C1 segment of cervical spinal cord (tissue), 14 donors: ENCODE measurements at places on chromosomes 3 and 15.
A peak's percentile ranks its signal among the peaks of the same experiment; 100 is the strongest.

DNA sequence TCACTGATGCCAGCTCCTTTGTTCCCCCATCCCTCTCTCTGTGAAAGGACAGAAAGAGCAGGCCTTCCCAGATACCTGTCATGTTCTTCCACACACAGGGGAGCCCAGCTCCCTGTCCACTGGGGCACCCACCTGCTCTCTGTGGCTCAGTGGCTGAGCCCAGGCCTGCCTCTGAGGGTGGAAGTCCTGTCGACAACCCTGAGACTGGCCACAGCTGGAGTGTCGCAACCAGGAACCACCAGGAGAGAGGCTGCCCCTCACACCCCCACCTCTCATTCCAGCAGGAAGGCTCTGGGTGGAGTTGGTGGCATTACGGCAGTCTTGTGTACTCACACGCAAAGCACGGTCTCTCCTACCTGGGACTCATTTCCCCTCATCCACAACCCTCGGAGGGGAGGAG lies 66.3 kb downstream of the MEGF11 start:
- DNase-seq, result no peak

- no peak for DNase-seq
These were observed 8.8 kb downstream of the GPR87 start for GRCh38 chr3:151307583-151308488.

DNA sequence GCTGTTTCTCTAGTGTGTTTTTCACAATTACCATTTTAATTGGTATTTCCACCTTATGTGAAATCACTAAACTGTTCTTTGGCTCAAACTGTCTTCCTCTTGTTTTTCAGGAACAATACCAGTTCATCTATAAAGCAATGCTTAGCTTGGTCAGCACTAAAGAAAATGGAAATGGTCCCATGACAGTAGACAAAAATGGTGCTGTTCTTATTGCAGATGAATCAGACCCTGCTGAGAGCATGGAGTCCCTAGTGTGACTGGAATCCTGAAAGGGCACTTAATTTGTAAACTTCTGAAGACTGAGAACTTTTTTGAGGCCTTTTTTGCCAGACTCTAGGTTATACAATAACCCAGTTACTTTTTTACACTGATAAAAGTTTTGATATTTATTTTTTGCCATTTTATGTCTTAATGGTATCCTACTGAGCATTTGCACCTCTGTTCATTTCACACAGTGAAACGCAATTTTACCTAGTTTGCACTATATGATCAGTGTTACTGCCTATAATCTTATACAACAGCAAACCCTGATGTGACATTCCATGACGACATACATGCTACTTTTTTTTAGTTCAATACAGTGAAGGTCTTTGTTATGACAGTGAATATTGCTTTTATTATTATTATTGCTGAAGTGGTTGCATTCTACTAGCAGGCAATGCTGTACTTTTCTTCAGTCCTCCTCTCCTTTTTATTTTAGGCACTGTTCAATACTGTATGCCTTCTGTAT lies 80.1 kb downstream of the FEZF2 start:
- DNase-seq, result no peak

DNA sequence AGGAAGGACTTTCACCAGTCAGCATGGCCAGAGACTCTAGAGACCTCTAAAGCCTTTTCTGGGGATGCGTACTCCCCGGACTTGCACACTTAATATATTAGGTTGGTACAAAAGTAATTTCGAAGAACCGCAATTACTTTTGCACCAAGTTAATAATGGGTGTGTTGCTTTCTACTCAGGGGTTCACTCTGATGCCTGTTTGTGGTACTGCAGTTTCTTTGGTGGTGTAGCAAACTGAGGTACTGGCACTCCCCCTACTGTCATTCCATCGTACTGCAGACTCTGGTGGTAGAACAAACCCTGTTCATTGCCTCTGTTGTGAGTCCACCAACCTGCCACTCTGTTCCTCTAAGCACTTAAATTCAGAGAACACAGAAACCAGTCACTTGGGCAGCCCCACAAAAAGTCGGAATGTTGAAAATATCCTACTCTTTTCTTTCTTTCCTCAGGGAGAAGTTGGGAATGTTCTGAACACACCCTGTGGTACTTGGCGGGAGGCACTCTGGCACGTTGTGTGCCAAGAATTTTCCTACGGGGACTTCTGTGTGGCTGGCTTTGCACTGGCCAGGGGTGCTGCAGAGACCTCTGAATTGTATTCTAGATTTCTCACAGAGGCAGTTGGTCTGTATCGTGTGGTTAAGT lies 46.3 kb downstream of the GABRG3 start:
- peak; percentile 5 for DNase-seq

- no peak for DNase-seq
These were observed 29.0 kb downstream of the HGD start for GRCh38 chr3:120652896-120653545.

DNA sequence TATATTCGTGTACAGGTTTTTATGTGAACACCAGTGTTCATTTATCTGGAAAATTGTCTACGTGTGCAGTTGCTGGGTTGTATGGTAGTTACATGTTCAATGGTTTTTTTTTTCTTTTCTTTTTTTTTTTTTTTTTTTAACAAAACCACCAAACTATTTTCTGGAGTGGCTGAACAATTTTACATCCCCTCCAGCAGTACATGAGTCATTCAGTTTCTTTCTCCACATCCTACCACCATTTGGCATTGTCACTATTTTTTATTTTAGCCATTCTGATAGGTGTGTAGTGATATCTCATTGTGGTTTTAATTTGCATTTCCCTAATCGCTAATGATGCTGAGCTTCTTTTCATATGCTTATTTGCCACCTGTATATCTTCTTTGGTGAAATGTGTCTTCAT lies 256.3 kb upstream of the EOMES start:
- no peak for DNase-seq

GRCh38 chr15:69484837-69485236 lies 32.2 kb downstream of the RPLP1 start:
- no peak for DNase-seq

- no peak for DNase-seq
These were observed 1.2 kb upstream of the SOX14 start for GRCh38 chr3:137762674-137763593.

DNA sequence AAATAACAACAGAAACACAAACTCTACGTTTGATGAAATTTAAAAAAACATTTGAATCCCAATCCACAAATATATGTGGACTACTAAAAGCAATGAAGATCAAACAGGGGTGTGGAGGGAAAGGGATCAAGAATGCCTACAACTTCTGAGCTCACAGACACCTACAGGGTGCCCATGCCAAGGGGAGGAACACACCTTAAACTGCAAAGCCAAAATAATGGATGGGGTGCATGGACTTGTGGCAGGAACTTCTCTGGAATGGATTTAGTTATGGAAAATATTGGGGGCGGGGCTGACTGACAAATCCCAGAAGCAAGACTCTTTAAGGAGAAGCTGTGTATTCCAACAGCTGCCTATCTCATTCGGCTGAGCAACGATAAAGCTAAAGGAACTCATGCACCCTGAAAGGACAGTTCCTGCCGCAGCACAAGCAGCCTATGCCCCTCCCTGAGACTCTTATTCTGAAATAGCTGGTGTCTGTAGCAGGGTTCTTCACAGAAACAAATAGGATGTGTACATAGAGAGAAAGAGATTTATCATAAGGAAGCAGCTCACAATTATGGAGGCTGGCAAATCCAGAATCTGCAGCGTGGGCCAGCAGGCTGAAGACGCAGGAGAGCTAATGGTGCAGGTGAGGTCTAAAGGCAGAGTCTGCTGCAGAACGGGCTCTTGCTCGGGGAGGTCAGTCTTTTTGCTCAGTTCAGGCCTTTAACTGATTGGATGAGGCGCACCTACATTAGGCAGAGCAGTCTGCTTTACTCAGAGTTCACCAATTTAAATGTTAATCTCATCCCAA lies 24.5 kb upstream of the PLA2G4D start:
- no peak for DNase-seq

DNA sequence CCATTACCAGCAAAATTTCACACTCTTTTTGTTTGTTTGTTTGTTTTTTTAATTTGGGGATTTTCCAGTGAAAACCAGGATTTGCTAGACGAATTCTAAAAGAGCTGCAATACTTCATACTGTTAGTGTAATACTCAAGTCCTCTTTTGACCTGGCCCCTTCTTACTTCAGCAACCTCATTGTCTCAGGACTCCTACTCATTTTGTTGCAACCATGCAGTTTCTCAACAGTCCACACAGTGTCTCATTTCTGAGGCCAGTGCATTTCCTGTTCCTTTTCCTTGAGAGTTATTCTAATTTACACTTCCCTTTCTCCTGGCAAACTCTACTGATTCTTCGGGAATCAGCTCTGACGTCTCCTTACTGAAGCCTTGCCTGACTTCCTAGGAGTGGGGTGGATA lies 35.6 kb downstream of the NSUN3 start:
- DNase-seq, result no peak

DNA sequence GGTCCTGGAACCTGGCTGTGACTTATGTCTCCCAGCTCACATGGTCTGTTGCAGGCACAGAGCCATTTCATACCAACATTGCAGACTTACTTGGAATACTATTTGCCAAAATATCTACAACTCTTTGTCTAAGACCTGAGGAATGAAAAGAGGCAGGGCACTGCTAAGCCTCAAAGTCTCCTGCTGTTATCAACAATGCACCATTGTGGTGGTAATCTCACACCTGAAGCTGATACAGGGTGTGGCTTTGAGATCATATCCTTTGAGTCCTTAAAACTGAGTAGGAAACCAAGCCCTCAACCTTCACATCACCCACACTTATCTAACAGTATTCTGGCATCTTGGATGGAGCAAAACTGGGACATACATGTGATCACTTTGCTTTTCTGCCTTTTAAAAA lies 782.0 kb downstream of the EPHA3 start:
- no peak for DNase-seq

DNA sequence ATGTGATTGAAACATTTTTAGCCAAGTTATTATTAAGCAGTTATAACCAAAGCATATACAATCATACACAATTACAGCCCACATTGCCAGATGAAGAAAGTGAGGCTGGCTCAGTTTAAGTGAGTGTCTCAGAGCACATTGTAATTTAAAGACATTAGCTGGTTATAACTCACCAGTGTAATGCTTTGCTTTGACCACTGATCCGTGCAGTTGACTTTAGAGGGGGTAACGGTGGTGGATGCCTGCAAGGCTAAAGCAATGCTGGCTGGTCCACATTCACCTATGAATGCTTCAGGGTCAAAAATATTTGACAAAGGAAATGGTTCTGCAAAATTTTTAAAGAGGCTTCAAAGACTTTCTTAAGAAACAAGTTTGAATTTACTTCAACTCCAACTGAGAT lies 1.2 kb downstream of the C3orf85 start:
- DNase-seq, result no peak

- DNase-seq, result no peak
These were observed 8.6 kb upstream of the ISG20 start for GRCh38 chr15:88630141-88630721.

DNA sequence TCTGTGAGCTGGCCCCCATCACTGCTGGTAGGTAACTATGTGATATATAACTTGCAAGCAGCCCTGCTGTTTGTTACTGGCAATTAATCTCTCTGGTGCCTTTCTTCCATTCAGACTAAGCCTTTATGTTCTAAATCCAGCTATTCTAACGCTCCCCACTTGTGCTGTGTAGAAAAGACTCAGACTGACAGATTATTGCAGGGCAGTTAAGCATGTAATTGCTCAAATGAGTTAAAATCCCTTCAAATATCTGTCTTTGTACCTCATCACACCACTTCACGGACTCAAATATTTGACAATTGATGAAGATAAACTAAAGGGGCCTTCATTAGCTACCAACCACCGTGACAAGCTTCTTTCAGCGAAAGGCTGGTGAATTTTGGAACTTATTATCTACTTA lies 416.2 kb downstream of the NR2F2 start:
- no peak for DNase-seq

- no peak for DNase-seq
These were observed 1.5 kb downstream of the TCAIM start for GRCh38 chr3:44340058-44340395.

- no peak for DNase-seq
These were observed 130.8 kb downstream of the CHCHD6 start for GRCh38 chr3:126834596-126835471.
